ENCODE measurements at places on chromosomes 3 and 15.

DNA sequence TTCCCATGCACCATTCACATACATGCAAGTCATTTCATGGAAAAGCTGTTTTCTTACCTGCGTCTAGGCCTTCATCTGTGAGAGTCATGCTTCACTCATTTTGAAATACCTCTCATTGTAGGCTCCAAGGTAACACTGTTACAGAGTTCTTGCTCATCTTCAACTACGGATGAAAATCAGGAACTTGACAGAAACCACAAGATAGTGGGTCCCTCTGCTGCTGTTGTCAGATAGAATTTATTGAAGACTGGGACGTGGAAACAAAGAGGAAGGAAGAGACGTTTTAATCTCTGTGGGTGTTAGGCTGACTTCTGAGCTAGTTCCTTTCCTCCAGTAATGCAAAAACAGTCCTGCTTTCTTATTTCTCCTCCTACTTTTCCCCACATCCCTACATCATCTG is at the start of gene P2RY14:
Gene P2RY14 (minus strand): TSS at position 313 of the 400 bp plus-strand sequence. CDS start 64,226 bp downstream, outside the sequence.
- no peak for DNase-seq

DNA sequence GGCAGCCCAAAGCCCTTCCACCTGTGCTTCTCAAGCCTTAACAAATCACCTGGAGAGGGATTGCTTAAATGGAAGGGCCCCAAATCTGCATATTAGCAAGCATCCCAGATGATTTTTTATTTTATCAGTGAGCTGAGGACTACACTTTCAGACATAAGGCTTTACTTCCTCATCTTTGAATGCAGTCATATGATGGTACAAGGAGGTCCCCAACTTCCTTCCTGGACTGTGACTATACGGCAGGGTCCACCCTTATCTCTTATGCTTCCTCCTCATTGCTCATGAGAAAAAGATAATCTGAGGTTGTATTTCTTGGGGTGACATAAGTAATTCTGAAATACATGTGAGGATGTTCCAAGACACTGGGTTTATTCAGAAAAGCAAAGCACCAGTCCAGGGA is 13.7 kb upstream of the HEG1 start:
- DNase-seq, result no peak

GRCh38 chr15:42129364-42129763 is 27.1 kb downstream of the PLA2G4F start:
- DNase-seq, result no peak

GRCh38 chr3:155080692-155081091 is 573 bp downstream of the MME start:
- no peak for DNase-seq

GRCh38 chr3:53773021-53773436 is 73.2 kb downstream of the CHDH start:
- DNase-seq, result peak; percentile 67

DNA sequence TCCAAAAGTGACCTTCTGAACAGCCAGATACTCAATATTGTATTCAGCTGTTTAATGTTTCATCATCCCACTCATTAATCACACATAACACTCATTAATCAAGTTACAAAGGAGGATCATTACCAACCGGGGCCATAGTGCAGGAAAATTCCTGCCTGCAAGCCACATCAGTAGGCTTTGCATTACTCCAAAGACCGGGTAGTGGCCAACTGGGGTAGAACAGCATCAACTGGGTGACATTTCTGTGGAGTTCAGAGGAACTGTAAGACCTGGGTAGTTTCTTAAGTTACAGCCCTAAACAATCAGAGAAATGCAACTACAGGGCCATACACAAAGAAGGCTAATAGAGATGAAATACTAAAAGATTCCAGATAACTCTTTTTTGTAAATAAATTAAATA is 253.1 kb downstream of the WDR72 start:
- no peak for DNase-seq

- DNase-seq, result no peak
Measured at GRCh38 chr15:96146726-96147125, 183.8 kb upstream of the NR2F2 start.

GRCh38 chr3:61926923-61927322 is 365.6 kb downstream of the PTPRG start:
- DNase-seq, result no peak

- no peak for DNase-seq
Measured at GRCh38 chr3:129181819-129182218, 1.9 kb downstream of the CNBP start.

- DNase-seq, result no peak
Measured at GRCh38 chr3:58742239-58742638, 75.7 kb upstream of the FAM3D start.

- DNase-seq, result no peak
Measured at GRCh38 chr15:65885668-65886218, 16.5 kb downstream of the RAB11A start.

GRCh38 chr3:187101184-187102072 is 37.9 kb downstream of the RPL39L start:
- peak; percentile 90 for DNase-seq

- no peak for DNase-seq
Measured at GRCh38 chr15:43213466-43213865, 7.4 kb downstream of the EPB42 start.

- DNase-seq, result no peak
Measured at GRCh38 chr3:159886050-159886449, 102.6 kb upstream of the IL12A start.

DNA sequence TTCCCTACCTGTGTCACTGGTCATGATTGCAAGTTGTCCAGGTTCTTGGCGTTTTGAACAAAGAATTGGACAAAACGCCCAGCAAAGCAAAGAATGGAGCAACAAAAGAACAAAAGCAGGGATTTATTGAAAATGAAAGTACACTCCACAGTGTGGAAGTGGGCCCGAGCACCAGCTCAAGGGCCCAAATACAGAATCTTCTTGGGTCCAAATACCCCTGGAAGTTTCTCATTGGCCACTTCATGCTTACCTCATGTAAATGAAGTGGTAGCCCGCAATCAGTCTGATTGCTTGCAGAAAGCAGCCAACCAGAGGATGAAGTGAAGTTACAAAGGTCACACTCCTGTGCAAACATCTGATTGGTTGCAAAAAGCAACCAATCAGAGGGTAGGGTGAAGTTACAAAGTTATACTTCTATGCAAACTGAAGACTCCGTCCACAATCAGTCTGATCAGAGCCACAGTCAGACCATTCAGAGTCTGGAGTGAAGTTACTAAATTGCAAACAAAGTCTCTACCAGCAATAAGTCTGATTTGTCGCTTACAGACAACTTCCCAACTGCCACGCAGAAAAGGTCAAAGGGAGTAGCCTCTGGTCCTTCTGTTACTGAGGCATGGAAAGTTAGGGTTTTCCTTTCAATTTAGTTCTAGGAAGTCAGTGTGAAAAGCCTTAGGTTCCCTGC is 8.3 kb upstream of the TM4SF1 start:
- no peak for DNase-seq

DNA sequence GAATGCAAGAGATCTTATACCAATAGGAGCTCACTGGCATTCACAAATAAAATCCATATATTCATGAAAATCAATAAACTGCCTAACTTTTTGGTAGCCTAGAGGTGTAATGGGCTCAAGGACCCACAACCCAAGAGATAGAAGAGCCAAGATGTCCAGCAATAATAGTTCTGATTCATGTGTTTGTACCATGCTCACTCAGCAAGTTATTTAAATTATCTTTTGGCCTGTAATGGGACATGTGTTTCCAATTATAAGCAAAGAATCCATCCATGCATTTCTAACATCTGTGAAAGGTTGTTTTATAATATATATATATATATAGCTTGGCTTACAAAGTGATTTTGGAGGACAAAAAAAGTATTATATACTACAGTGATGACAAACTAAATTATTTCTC is 29.7 kb upstream of the SHC4 start:
- no peak for DNase-seq

GRCh38 chr3:49721896-49722781 is 1.6 kb downstream of the GMPPB start:
- no peak for DNase-seq

- DNase-seq, result no peak
Measured at GRCh38 chr3:30643763-30644462, 37.5 kb downstream of the TGFBR2 start.

DNA sequence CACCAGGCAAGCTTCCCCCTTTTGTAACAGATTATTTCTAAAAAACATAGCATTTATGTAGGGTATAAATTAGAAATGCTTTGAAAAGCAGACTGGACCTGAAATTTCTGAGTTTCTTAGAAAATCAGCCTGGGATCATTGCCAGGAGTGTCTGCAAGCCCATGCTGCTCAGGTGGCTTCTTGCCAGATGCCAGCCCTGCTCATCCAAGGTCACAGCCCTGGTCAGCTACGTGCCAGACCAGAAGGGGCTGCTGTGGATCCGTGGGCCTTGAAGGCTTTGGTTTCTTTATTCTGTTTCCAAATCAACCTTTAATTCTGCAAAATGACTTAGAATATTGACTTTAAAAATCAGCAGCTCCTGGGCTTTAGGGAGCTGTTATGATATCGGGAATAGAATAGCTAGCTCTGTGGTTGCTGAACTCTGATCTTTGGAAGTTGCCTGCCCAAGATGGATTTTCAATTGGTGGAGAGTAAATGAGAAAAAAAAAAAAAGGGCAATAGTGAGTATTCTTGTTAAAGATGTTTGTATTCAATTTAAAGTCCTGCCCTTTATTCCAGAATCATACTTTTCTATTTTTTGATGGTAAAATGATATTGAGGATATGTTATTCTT is 370.1 kb upstream of the ONECUT1 start:
- peak; percentile 62 for DNase-seq

GRCh38 chr15:87866961-87867360 is 389.6 kb downstream of the NTRK3 start:
- no peak for DNase-seq

DNA sequence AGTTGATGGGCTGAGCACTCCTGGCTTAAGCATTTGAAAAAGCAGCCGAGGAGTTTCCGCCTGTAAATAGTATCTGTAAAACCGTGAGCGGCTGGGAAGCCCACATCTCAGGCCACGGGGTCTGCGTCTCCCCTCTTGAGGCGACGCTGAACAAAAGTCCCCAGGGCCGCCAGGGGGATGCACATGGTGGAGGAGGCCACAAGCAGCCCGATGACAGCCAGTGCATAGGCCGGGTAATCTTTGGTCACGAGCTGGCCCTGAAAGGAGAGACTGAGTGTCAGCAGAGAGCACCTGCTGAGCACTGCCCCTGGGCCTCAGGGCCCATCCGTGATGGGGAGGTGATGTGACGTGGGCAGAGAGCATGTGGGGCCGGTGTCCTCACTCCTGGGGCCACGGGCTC is 37.5 kb downstream of the SLC6A20 start:
- no peak for DNase-seq

GRCh38 chr3:10395671-10396070 is 74.8 kb upstream of the SEC13 start:
- no peak for DNase-seq

DNA sequence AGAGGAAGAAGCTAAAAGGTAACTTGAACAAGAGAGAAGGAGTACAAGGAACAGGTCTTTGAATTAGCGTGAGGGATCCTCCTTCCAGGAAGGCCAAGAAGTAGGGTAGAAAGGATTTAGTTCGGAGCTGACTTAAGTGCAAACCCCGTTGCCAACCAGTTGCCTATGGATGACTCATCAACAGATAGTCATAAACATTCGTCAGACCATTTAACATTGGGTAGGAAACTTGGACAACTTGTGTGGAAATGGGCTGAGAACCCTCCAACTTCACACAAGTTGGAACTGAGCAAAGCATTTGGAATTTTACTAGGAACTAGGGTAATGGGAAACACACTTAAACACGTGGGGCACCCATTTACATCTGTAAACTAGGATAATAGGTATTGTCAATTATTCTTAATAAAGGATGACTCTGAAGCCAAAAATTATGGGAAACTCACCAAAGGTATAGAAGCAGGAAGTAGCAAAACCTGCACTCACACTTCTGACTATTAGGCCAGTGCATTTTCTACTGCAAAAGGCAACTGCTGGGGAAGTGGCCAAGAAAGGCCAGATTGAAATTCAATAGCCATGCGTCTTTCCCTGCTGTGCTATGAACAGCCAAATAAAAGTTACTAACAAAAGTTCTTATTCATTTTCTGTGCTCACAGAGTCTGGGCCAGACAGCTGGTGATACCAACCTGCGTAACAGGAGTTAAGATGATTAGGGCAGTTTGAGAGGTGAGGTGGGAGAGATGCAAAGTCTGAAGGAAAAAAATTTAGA is 174.5 kb upstream of the TMC3 start:
- no peak for DNase-seq

GRCh38 chr15:64858021-64858575 is 16.4 kb downstream of the PLEKHO2 start:
- DNase-seq, result peak; percentile 47

DNA sequence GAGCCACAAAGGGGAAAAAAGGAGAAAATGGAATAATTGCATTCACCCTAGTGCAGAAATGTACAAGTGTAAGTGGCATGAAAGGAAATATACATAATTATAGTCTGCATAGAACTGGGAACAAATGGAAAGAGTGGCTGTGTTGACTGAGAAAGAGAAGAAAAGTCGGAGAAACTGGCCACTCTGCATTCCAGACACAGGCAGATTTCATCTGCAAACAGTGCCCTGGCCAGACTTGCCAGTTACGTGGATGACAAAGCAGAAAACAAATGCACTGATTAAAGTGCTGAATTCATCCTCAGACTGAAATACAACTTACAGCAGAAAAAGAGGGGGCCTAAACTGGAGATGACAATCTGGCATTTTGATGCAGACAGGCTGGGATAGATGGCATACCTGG is 129.8 kb downstream of the FGF12 start:
- DNase-seq, result peak; percentile 6

DNA sequence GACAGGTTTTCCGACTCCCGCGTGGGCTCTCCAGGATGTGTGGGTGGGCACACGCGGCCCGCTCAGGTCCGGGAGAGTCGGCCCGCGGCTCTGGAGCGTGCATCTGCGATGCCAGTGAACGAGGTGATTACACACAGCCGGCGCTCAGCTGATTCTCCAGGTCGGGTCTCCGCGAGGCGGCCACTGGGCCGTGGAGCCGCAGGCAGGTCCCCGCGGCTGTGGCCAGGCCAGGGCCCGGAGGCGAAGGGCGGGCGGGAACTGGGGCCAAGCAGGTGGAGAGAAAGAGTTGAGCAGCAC is 13.2 kb downstream of the PAK6 start:
- DNase-seq, result no peak

- DNase-seq, result no peak
Measured at GRCh38 chr3:43909149-43909548, 218.4 kb downstream of the ABHD5 start.

DNA sequence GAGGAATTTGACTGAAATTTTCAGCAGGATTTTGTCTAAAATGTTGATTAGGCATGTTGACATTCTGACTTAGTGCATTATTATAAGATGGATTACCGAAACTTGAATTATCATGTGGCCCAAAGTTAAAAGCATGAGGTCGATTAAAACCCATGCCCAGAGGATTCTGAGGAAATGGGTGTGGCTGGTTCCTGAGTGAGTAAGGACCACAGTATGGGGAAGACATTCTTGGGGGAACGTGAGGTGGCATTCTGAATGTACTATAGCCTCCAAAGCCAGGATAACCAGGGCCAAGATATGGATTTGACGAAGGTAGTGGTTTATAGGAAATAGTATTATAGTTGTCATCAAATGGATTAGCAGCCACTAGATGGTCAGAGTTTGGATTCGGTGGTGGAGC is 38.7 kb upstream of the DNAAF4 start:
- DNase-seq, result no peak
